ENCODE measurements at places on chromosomes 7 and 10.
A peak's percentile ranks its signal among the peaks of the same experiment; 100 is the strongest.

GRCh38 chr7:1015196-1016121 lies 28.9 kb upstream of the GPR146 start:
- DNase-seq, result no peak

DNA sequence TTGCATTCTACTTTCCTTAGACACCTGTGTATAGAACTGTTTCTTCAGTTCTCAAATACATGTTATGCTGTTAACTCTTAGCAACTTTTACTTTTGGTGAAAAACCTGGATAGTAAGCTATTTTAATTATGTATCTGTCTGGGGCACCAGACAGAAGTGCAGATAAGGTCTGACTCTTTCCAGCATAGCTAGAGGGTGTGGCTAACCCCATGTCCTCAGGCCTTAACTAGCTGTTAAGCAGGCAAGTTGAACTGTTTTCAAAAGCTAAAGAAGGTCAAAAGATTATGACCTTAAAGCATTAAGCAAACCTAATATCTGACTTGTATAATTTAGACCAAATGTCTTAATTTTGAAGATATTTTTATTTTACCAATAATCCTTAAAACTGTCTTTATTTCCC lies 45.1 kb upstream of the INHBA start:
- no peak for DNase-seq

GRCh38 chr10:61135276-61135721 lies 191.3 kb upstream of the RHOBTB1 start:
- no peak for DNase-seq

GRCh38 chr7:66099551-66100407 lies 14.9 kb upstream of the CRCP start:
- peak; percentile 69 for DNase-seq

- DNase-seq, result no peak
These were observed 131.6 kb upstream of the NPY start for GRCh38 chr7:24152356-24152755.

DNA sequence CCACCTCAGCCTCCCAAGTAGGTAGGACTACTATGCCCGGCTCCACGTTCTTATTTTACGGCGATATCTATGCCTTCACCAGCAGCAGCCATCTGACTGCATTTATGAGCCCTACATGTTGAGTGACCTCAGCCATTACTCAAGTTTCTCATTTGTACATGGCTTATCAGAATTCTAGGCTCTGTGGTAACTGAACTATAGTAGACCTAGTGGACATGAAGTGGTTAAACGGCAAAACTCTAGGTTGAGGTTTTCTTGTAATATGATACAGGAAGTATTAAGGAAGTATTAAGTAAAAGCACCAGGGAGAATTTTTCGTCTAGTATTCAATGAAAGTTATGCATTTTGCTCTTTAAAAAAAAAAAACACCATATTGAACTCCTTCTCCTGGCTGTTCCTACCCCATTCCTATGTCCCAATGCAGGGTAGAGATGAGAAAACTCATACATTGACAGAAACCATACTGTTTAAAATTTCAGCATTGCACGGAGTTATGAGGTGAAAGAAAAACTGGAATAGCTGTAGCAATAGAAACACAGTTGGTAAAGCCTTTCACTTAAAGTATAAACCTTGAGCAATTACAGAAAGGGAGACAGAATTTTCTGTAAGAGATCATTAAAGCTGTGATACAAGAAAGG lies 39.8 kb upstream of the EPC1 start:
- no peak for DNase-seq

GRCh38 chr7:37833107-37833817 lies 15.1 kb upstream of the NME8 start:
- peak; percentile 43 for DNase-seq

DNA sequence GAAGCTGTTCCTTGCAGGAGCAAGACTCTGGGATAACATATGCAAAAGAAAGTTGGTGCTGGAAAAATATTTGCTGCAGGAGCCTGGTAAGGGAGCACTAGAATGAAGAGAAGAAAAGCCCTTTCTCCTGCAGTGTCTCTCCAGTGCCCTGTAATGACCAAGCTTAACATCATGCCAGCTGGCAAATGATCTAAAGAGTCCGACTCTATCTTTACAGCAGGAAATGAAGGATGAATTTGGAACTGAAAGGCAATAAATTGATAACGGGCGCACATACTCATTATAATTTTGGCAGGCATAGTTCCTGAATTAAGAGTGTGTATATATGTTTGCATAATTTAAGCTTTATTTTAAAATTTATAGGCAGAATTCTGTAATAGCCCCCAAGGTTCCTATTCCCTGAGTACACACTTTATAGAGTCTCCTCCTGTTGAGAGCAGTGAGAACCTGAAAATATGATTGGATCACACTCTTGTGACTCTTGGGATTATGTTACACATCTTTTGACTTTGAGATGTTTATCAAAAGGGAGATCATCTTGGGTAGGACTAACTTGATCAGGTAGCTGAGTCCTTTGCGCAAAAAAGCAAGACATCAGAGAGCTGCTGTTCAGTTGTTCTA lies 299.0 kb upstream of the MBL2 start:
- no peak for DNase-seq

- no peak for DNase-seq
These were observed 23.1 kb upstream of the NCAPG2 start for GRCh38 chr7:158727690-158728089.

- DNase-seq, result no peak
These were observed 74.8 kb upstream of the SVIL start for GRCh38 chr10:29709484-29710002.
